ENCODE measurements at places on chromosomes 1 and 21. TPM values are rescaled to one million over a fixed set of nuclear protein-coding genes. Genes with fewer than 3 reads are reported as not detected.

Gene CFHR1
- total RNA-seq: not detected

Gene KTI12
- 21.6 TPM for total RNA-seq

Gene DIPK1A
- 20.8 TPM for total RNA-seq

Gene CHD5
- 0.83 TPM for total RNA-seq

Gene EXTL1
- not detected for total RNA-seq

Measured in activated T-helper 1 cell treated with anti-CD3 and anti-CD28 coated beads, Interleukin-12 subunit alpha, Interleukin-12 subunit beta, Interleukin-2, Interleukin-4 antibody, amounts not matched to agents 30 ng/mL and 10 ng/mL and 1 ng/mL, durations not matched to agents 14 hours and 24 hours and 36 hours (primary cell).